ENCODE measurements at places on chromosomes 3 and 15.

DNA sequence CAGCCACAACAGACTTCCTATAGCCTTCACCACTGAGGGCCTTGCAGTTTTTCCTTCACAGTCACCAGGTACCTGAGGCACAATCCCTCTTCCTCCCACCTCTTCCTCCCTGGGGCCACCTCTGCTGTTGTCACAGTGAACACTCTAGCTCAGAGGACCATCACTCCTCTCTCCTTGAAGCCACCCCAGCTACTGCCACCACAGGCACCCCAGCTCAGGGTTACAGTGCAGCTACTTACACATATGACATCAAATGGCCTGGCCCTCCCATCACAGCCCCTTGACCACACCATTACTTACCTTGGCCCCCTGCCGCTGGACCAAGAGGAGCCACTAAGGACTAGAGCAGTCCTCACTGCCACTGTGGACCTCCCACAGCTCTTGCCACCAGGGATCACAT lies 213.5 kb upstream of the CRBN start:
- no peak for DNase-seq

DNA sequence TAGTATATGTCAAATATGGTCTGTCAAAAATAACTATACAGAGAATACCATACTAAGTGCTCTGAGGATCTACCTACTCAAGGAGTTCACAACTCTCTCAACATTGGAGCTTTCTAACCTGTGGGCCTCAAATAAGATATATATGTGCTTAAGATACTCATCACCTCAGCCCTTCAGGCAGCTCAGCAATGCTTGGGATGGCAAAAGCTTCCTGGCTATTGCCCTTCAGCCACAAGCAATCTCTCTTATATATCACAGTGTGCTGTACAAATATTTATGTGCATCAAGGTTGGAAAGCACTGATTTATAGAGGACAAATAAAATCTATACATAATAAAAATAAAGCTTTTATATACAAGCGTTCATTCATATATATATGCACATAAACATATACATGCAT lies 40.3 kb downstream of the ICE2 start:
- no peak for DNase-seq

- no peak for DNase-seq
Measured at GRCh38 chr3:9109568-9109914, 139.9 kb downstream of the SRGAP3 start.

GRCh38 chr3:192273001-192273696 lies 454.2 kb downstream of the FGF12 start:
- DNase-seq = no peak

DNA sequence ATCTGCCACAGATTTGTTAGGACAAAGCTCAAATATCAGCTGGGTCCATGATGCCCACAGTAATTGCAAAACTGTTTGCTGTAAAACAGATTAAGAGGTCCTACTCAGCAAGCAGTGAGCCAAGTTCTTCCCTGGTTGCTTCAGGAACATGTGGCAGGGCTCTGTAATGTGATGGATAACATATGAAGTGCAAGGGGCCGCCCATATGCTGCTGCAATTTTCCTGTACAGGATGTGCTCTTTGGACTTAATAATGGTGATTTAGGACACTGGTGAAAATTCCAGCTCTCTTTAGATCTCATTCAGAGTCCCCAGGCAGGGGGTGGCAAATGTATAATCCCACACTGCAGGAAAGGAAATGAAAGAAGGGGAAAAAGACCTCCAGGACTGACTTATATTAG lies 289.4 kb downstream of the LSAMP start:
- no peak for DNase-seq

DNA sequence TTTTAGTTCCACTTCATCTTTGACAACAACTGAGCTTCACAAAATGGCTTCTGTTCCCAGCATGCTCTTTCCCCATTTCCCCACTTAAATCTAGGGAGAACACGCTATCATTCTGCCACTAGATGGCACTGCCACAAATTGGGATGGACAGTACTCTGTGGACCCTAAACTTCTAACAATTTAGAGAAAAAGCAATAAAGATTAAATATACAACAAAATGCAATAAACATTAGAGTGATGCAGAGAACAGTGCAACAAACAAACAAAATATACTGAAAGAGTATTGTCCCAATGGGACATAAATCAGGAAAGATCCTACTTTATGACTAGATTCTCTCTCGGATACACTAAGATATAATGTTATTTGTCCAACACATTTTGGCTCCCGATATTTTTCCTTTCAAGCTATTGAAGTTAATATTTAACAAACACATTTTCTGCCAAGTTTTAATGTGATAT lies 169.7 kb upstream of the TMCO5A start:
- peak; percentile 70 for DNase-seq

DNA sequence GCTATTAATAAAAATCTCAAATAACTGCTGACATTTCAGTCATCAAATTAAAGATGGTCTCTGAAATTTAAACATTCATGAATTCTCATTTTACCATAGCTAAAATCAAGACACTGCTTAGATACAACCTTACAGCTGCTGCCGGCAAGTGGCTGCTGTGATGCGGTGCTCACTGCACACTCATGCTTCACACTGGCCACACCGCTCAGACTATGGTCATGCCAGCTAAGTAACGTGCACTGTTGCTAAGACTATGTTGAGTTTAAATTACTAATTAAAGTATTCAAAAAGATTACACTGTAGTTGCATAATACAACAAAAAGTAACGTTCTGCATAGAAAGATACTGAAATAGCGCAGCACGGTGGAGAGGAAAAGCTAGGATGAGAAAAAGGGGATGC lies 12.1 kb downstream of the ATP13A3 start:
- DNase-seq = no peak

DNA sequence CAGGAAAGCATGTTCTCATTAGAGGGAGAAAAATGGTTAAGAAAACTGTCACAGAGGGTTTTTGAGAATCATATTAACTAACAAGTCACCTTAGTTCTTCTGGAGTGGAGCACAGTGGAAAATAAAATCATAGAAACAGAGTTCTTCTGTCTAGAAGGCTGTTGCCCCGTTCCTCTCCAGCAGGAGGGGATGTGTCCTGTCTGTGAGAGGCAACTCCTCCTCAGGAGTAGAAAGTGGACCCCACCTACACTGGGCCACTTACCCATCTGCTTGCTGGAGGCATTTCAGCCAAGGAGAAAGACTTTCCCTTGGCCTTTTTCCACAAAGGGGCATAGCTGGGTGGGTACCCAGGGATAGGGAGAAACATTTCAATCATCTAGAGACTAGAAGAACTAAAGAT lies 106.6 kb downstream of the SSR3 start:
- peak; percentile 32 for DNase-seq

- DNase-seq = no peak
Measured at GRCh38 chr3:98730886-98731537, 32.1 kb upstream of the ST3GAL6 start.

DNA sequence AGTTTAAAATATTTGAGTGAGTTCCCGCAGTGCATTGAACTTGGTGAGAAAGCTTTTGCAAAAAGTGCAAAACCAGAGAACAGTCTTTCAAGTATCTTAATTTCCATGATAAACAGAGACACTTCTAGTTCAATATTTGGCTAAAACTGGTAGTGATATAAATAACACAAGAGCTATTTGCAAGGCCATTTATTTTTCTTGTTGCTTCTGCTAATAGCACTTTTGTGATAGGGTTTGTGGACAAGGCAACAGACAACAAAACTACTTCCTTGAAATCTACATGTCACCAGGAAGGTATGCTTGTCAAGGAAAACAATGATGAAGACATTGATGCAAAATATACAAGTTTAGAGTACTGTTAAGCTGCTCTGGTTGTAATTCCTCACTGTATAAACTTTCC lies 1225.1 kb downstream of the OTOL1 start:
- no peak for DNase-seq

GRCh38 chr3:25214034-25214433 lies 214.0 kb upstream of the RARB start:
- DNase-seq = no peak

DNA sequence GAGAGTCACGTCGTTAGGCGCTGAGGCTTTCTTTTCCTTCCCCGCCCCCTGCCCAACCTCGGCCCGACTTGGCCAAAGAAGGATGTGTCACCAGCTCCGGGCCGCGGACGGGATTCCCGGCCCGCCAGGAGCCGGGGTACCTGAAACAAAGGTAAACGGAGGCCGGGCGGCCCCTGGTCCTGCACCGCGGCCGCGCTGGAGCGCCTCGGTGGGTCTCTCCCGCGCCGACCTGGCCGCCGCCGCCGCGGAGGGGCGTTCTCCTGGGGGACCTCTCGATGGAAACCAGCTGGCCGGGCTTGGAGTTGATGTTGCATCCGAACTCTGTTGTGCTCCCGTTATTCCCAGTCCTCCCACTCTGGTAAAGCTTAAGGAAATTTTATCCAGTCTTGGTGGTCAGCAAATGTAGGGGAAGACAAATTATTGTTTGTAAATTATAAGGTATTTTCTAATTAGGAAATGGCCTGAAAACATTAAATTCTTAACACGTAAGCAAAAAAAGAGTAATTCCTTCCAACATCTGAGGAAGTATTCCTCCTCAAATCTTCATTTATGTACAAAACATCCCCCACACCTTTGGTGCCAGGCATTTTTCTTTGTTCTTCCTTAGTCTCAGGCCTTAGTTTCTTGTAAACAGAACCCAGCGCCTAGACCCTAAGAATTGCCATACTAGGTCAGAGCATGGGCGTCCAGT lies 888 bp downstream of the PPP2R3A start:
- DNase-seq = no peak

All from fibroblast of skin of right biceps (primary cell).